ENCODE measurements at places on chromosomes 6 and 20.

DNA sequence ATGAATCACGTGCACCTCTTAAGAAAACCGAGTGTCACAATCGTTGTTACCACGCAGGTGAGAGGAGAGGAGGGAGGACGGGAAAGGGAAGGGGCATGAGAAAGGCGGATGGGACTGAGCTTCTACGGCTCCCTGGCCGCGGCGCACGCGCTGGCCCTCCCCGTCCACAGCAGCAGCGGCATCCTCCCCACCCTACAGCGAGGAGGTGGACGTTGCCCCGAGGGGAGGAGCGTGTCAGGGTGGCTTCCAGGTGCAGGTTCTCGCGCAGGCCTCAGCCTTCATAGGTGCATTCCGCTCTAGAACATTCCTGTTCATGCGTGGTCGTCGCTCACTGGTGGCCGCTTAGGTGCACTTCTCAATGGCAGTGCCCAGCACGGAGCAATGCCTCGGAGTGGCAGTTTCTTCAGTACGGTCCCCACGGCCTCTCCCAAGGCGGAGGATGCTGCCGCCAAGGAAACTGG is 29.7 kb upstream of the AFDN start:
- no peak for DNase-seq

GRCh38 chr20:33539129-33539528 is 49.2 kb downstream of the CBFA2T2 start:
- peak; percentile 20 for DNase-seq

DNA sequence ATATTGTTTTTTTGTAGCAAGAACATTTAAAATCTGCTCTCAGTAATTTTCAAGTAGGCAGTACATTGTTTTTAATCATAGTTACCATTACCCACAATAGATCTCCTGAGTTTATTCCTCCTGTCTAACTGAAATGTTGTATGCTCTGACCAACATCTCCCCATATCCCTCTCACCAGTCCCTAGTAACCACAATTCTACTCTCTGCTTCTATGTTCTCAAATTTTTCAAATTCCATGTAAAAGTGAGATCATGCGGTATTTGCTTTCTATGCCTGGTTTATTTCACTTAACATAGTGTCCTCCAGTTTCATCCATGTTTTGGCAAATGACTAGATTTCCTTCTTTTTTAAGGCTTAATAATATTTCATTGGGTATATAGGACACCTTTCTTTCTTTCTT is 300.5 kb downstream of the KCNQ5 start:
- DNase-seq = peak; percentile 34

DNA sequence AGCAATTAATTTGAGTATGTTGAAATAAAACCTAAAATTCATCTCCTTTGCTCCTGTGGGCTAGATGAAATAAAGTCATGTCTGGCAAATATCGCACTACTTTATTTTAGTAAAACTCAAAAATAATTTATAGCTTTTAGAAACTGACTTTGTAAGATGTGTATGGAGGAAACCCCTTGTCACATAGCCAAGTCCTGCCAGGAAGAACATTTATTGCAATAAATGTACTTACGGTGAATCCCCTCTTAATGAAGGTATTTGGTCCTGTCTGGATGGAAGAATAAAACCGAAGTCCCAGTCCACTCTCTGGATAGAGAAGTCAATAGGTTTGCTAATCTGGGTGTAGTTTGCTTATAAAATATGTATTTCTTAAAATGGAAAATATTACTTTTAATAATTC is 1226.8 kb upstream of the MAP3K7 start:
- DNase-seq = no peak

DNA sequence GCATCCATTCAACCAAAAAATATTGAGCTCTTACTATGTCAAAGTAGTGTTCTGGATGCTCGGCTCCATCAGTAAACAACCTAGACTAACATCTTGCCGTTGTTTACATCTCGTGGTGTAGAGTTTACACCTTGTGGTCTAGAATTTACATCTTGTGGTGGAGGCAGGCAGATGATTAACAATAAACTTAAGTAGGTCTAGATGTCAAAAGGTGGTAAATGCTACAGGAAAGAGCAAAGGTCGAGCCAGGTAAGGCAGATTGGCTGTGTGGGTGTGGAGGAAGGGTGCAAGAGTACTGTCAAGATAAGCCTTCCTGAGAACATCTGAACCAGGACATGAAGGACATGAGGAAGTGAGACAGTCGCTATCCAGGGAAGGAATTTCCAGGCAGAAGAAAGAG is 88.4 kb upstream of the ESR1 start:
- DNase-seq = no peak

- no peak for DNase-seq
These were observed 51.0 kb upstream of the SNRPB2 start for GRCh38 chr20:16678779-16679178.

DNA sequence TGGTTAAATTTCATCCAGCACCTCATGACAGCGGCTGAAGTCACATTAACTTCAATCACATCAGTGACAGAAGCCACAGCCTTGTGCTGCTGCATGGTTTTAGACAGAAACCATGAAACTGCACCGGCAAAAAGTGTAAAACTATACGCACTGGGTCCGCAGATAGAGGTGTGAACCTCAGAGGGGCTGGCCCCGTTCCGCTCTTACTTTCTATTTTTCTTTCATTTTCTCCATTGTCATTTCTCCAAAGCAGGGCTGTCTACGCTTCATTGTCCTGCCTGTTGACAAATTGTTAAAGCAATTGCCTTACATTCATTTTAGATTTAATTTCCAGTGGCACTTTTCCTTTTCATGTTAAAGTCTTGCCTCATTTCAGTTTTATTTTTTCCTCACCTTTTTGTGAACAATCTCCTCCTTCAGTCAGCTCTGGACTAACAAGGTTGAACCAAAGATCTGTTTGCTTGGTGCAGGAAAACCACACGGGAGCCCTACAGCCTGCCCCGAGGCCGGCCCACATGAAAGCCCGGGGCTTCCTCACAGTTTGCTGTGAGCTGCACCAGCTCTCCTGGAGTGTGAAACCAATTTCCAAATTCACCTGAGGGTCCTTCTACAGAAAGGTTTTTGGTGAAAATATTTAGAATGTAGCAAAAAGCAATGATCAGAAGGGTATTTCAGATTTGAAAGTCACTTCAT is 63.7 kb downstream of the PRR18 start:
- no peak for DNase-seq

- no peak for DNase-seq
These were observed 124.0 kb downstream of the ZMYND8 start for GRCh38 chr20:47232518-47232917.
